Heart left ventricle (tissue), 16 donors: ENCODE measurements at places on chromosomes 7 and 10.
A peak's percentile ranks its signal among the peaks of the same experiment; 100 is the strongest.

- H3K36me3 ChIP-seq: no peaks in the 10 kb centered on the region
- H3K27ac ChIP-seq: no peak overlapping the region
- H3K4me3 ChIP-seq: no peak overlapping the region
Observed at GRCh38 chr10:24318517-24318916, 109.6 kb downstream of the KIAA1217 start.

- H3K4me3 ChIP-seq: peak overlapping the region; percentile 20
- H3K27ac ChIP-seq: peak overlapping the region; percentile 43
- H3K27me3 ChIP-seq: no peaks in the 10 kb centered on the region
- peaks cover 53% of the 10 kb centered on the region for H3K4me1 ChIP-seq
Observed at GRCh38 chr10:88041243-88042159, 178.1 kb downstream of the PTEN start.

DNA sequence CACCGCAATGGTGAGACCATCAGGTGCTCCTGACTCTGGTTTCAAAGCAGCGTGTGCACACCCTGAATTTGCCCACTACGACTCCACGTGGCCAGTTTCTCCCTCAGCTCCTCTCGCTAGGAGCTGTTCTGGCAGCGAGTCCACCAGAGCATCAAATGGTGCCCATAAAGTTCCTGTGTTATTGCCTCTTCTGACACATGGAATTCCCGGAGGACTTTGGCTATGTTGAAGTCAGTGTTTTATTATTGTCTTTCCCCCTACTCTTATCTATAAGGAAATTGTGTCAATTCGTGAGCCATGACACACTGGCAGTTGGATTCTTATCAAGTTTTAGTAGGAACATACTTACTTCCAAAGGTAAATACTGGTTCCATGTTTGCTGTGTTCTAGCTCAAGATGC is 53.9 kb upstream of the NPVF start:
- no peak for DNase-seq
- H3K27ac ChIP-seq: no peak overlapping the region
- H3K27me3 ChIP-seq: no peaks in the 10 kb centered on the region
- no peaks in the 10 kb centered on the region for H3K36me3 ChIP-seq
- no peak overlapping the region for H3K4me3 ChIP-seq

DNA sequence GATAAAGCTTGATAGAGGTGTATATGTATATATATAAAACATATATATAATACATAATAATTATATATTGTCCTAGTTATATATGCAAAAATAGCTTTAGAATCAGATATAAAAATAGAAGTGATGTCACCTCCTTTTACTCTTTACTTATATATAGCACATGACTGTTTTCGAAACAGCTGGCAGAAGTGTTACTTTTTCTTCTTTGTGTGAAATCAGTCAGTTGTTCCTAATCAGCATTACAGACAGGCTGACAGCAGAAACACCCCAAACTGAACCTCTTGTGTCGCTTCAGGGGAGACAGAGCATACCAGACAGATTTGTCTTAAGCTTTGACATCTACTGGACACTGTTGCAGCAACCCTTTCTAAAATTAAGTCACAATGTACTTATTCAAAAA is 684.9 kb upstream of the CELF2 start:
- H3K4me3 ChIP-seq: no peak overlapping the region
- H3K4me1 ChIP-seq: no peaks in the 10 kb centered on the region
- H3K36me3 ChIP-seq: no peaks in the 10 kb centered on the region
- no peak for DNase-seq
- no peak overlapping the region for H3K27ac ChIP-seq
- H3K27me3 ChIP-seq: no peaks in the 10 kb centered on the region

GRCh38 chr10:31770307-31770902 is 158.2 kb downstream of the ARHGAP12 start:
- peak; percentile 57 for DNase-seq
- no peak overlapping the region for H3K27ac ChIP-seq
- no peaks in the 10 kb centered on the region for H3K27me3 ChIP-seq
- peaks cover 5% of the 10 kb centered on the region for H3K4me1 ChIP-seq
- no peaks in the 10 kb centered on the region for H3K36me3 ChIP-seq

GRCh38 chr10:22252224-22252800 is 34.5 kb upstream of the EBLN1 start:
- peak overlapping the region; percentile 98 for H3K27ac ChIP-seq
- no peaks in the 10 kb centered on the region for H3K4me1 ChIP-seq
- DNase-seq: peak; percentile 54
- H3K27me3 ChIP-seq: no peaks in the 10 kb centered on the region
- peak overlapping the region; percentile 75 for H3K4me3 ChIP-seq

- H3K4me3 ChIP-seq: no peak overlapping the region
- no peaks in the 10 kb centered on the region for H3K36me3 ChIP-seq
- no peak overlapping the region for H3K27ac ChIP-seq
- peaks cover 4% of the 10 kb centered on the region for H3K4me1 ChIP-seq
- H3K27me3 ChIP-seq: no peaks in the 10 kb centered on the region
Observed at GRCh38 chr7:39560997-39561396, 5.2 kb upstream of the YAE1 start.

GRCh38 chr7:117208257-117208656 is 114.6 kb downstream of the WNT2 start:
- no peak overlapping the region for H3K4me3 ChIP-seq
- no peaks in the 10 kb centered on the region for H3K27me3 ChIP-seq

DNA sequence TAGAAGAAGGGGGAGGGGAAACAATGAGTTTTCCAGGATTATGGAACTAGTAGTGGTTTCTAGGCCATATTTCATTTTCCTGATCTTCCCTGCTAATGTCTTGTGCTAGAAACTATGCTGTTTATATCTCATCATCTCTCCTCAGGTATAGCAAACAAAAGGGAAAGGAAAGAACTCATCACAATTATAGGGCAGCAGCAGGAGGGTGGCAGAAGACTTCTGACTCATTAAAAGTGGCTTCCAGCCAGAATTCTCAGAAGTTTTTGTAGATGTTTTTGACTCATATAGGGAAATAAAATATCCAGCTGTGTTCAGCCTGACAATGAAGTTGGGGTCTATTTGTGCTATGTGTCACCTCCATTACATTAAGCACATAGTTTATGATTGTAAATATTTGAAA is 6.5 kb downstream of the AHR start:
- H3K4me1 ChIP-seq: no peaks in the 10 kb centered on the region
- H3K36me3 ChIP-seq: no peaks in the 10 kb centered on the region
- no peak overlapping the region for H3K4me3 ChIP-seq
- DNase-seq: no peak
- H3K27me3 ChIP-seq: no peaks in the 10 kb centered on the region

- no peak overlapping the region for H3K4me3 ChIP-seq
- no peaks in the 10 kb centered on the region for H3K36me3 ChIP-seq
- no peak for DNase-seq
Observed at GRCh38 chr10:1544929-1545328, 192.4 kb downstream of the ADARB2 start.

DNA sequence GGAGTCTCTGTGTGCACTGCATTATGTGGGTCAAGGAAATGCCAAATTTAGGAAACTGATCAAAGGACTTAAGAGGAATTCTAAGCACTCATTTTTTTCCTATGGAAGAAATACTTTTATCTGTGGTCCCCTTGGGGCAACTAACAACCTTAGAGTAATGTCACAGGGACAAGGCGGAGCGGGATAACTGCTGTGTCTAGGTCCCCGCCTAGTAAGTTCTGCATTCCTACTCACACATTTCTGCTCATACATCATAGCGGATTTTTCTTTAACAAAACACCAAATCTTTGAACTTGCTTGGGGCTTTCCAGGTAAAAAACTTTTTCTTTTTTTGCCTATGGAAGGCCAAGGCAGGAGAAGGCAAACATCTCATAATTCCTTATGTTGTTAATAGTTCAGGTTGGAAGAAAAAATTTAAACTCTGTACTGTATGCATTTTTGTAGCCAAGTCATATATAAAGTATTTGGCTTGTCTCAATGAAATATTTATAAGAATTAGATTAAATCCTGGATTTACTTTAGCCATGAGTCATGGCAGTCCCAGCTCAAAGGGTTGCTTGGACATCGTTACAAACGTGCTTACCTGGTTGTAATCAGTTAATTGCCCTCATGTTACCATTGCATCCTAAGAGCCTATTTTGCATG is 285.0 kb downstream of the PHTF2 start:
- no peak overlapping the region for H3K4me3 ChIP-seq
- H3K27ac ChIP-seq: no peak overlapping the region
- DNase-seq: no peak
- H3K4me1 ChIP-seq: no peaks in the 10 kb centered on the region
